ENCODE measurements at places on chromosomes 5 and 9. TPM values are rescaled to one million over a fixed set of nuclear protein-coding genes. Genes with fewer than 3 reads are reported as not detected.

Gene MLANA
- not detected for total RNA-seq

Gene CCDC192
- total RNA-seq: not detected

Gene COL27A1
- total RNA-seq: 10.2 TPM

Gene ACTL7A
- not detected for total RNA-seq

Gene DRD1
- total RNA-seq: not detected

Gene PSMB7
- 309 TPM for total RNA-seq

Gene ANP32B
- total RNA-seq: 26.6 TPM

Gene MACROH2A1
- total RNA-seq: 283 TPM

Gene CAPSL
- not detected for total RNA-seq

Gene C5orf63
- total RNA-seq: 7.3 TPM

Gene SH3RF2
- 25.8 TPM for total RNA-seq

Gene IRX4
- 54.4 TPM for total RNA-seq

Gene PCA3
- not detected for total RNA-seq

Gene FREM1
- not detected for total RNA-seq

Gene CDKN2A
- total RNA-seq: 47.6 TPM

Gene PCDHGB5
- total RNA-seq: 5.9 TPM

Gene CORO2A
- total RNA-seq: 22.3 TPM

Gene CDH9
- not detected for total RNA-seq

Gene KIF4B
- total RNA-seq: not detected

Gene UBE2QL1
- not detected for total RNA-seq

Gene GRIA1
- total RNA-seq: 1.3 TPM

Gene SLC45A2
- not detected for total RNA-seq

Gene SH3TC2
- total RNA-seq: 12.1 TPM

Gene ECM2
- total RNA-seq: 0.84 TPM

Gene DDX46
- total RNA-seq: 14.1 TPM

Gene ADAMTS13
- total RNA-seq: 0.70 TPM

Gene CDX1
- total RNA-seq: not detected

Gene NIM1K
- 0.08 TPM for total RNA-seq

Gene ZNF879
- total RNA-seq: 1.0 TPM

Gene IFNA6
- total RNA-seq: not detected

Gene NFIB
- total RNA-seq: 21.3 TPM

Gene OR1Q1
- not detected for total RNA-seq

Gene HTR4
- not detected for total RNA-seq

Gene FAM200C
- 0.86 TPM for total RNA-seq

Gene GPR151
- total RNA-seq: not detected

Gene ARL14EPL
- not detected for total RNA-seq

Gene FAM221B
- not detected for total RNA-seq

Gene TMEM232
- not detected for total RNA-seq

Gene BAAT
- total RNA-seq: not detected

Gene OR2V1
- not detected for total RNA-seq

Gene TRPM3
- total RNA-seq: not detected

Gene LURAP1L
- 3.3 TPM for total RNA-seq

Gene FGFR4
- total RNA-seq: 8.5 TPM

Gene PAPPA
- total RNA-seq: 0.78 TPM

Gene INSL6
- total RNA-seq: not detected

Gene MAP1B
- 30.1 TPM for total RNA-seq

Gene EPB41L4B
- total RNA-seq: 5.9 TPM

Gene MARCHF11
- not detected for total RNA-seq

Gene SLC25A48
- total RNA-seq: not detected

Gene CTXN3
- total RNA-seq: not detected

Gene PRRT1B
- total RNA-seq: not detected

Gene PCDHB15
- 0.04 TPM for total RNA-seq

Data from hair follicular keratinocyte (primary cell).